Hematopoietic multipotent progenitor cell treated with erythropoietin and hydrocortisone succinate and interleukin-3 and kit ligand, for 15 days (in vitro differentiated cells): ENCODE measurements at places on chromosomes 11 and 22.
A peak's percentile ranks its signal among the peaks of the same experiment; 100 is the strongest.

- DNase-seq, result no peak
These were observed 15.0 kb upstream of the ESAM start for GRCh38 chr11:124776865-124777645.

DNA sequence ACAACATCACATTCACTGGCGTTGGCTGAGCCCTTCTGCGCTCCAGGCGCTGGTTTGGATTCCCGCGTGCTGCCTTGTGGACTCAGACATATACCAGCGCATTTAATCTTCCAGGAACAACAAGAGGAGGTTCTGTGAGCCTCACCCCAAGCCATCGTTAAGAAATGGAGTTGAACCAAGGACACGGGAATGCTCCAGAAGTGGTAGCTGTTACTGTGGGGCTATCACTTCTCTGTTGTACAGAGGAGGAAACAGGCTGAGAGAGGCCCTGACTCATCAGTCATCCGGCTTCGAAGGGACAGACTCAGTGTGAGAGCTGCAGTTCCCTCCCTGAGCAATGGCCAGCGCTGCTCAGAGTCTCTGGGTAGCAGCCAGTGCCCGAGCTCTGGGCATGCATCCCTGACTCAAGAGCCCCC is 291.3 kb downstream of the TBC1D22A start:
- DNase-seq, result no peak

- no peak for DNase-seq
These were observed at the start of gene LARGE2 for GRCh38 chr11:45922425-45923082. TSS of gene LARGE2 (plus strand) at chr11:45922656. CDS start at chr11:45922883, 227 bp downstream.

- DNase-seq, result no peak
These were observed 194.5 kb downstream of the NAV2 start for GRCh38 chr11:19907008-19907579.

DNA sequence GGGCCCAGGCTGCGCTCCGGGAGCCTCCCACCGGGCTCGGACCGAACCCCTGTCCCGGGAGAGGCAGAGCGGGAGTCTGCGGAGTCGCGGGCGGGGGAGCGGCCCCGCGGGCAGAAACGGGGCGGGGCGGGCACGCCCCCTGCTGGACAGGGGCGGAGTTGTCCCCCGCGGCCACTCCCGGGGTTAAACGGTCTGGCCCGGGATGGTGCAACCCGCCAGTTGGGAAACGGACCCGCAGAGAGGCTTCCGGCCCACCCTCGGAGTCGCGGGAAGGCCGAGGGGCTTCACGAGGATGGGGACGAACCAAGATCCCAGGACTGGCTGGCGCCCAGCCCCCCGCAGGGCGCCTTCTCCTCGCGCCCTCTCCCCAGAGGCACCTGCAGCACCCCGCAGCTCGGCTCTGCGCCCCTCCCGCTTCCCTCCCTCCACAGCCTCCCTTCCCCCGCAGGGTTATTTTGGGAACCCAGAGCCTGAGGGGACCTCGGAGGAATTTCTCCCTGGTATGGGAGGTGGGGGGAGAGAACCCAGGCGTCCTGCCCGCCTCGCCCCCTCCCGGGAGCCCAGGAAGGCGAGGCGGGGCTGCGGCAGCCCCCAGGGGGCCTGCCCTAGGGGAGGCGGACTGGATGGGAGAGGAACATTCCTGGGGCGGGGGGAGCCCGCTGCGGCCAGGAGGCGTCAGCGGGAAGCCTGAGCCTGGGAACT is 902 bp downstream of the RASGRP2 start:
- peak; percentile 64 for DNase-seq

- no peak for DNase-seq
These were observed 9.4 kb downstream of the TUG1 start for GRCh38 chr22:30978304-30978962.

GRCh38 chr22:28783786-28784671 is 11.5 kb downstream of the CCDC117 start:
- no peak for DNase-seq

GRCh38 chr11:2662024-2662312 is 37.8 kb downstream of the KCNQ1OT1 start:
- no peak for DNase-seq

DNA sequence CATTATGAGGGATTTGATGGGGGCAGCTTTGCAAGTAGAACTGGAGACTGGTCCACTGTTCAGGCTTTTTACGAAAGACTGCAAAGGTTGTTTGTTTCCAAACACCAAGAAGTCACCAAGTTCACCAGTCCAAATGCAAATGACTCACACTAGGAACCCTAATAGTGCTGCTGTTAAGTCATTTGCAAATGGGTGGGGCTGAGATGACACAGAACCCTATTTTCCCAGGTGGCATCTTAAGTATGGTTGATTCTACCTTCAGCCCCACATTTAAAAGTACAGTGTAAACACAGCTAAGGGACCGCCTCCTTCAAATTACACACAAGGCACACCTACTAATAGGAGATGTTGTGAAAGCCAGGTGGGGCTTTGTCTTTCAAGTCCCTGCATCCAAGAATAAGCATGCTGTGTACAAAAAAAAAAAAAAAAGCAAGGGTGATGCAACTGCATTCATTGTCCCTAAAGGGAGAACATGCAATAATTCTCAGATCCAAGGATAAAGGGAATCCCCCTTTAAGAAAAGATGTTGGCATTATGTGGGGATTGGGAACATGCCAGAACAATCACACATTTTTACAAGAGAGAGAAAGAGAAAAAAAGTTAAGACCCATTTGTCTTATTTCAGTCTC is 27.3 kb downstream of the BDNF start:
- DNase-seq, result no peak

- DNase-seq, result no peak
These were observed 58.6 kb downstream of the DDIAS start for GRCh38 chr11:82959987-82960778.

DNA sequence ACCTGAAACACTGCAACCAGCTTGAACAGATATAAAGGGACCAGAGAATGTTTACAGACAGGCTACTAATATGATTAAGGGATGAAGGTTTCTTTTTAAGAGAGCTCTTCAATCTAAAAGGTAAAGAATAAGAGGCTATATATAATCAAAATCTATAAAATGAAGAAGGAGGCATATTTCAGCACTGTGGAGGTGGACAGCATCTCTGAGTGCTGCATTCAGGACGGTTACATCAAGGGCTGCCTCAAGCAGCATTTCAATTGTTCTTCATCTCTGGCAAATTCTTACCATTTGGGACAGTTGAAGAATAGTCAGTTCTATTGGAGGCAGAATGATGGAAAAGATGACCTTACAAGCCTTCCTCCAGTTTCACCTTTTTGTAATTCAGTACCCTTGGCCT is 139.6 kb upstream of the LMO1 start:
- no peak for DNase-seq

- DNase-seq, result no peak
These were observed 90.4 kb upstream of the BIRC3 start for GRCh38 chr11:102226702-102227490.

DNA sequence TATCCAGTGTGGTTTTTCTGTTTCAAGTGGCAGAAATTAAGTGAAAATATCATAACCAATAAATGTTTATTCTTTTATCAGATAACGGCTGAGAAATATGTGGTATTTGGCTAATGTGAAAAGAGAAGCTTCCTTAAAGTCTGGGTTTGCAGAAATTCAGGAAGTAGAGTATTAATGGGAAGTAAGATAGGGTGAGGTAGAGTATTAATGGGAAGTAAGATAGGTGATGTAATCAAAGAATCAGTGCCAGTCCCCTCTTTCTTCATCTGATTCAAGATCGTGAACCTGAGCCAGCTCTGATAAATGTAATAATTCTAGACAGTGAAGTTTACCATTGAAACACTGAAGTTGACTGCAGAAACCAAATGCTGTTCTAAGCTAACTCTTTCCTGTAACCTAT is 30.9 kb downstream of the TRPC6 start:
- no peak for DNase-seq

DNA sequence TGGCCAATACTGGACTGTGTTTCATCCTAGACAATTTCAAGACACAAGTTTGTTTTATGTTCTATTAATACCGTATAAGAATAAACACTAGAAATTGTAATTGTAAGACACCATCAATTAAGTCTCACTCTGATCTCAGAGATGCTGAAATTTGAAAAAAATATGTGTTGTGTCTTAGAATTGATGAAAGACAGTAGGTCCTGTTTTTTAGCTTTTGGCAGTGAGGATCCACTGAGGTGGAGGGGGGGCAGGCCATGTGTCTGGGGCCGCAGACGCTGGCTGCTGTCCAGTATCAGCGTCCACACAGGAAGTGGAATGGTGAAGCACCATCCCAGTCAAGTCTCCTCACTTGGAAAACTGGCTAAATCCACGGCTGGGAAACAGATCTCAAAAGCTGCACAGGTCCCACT is 22.5 kb upstream of the ALG8 start:
- no peak for DNase-seq

DNA sequence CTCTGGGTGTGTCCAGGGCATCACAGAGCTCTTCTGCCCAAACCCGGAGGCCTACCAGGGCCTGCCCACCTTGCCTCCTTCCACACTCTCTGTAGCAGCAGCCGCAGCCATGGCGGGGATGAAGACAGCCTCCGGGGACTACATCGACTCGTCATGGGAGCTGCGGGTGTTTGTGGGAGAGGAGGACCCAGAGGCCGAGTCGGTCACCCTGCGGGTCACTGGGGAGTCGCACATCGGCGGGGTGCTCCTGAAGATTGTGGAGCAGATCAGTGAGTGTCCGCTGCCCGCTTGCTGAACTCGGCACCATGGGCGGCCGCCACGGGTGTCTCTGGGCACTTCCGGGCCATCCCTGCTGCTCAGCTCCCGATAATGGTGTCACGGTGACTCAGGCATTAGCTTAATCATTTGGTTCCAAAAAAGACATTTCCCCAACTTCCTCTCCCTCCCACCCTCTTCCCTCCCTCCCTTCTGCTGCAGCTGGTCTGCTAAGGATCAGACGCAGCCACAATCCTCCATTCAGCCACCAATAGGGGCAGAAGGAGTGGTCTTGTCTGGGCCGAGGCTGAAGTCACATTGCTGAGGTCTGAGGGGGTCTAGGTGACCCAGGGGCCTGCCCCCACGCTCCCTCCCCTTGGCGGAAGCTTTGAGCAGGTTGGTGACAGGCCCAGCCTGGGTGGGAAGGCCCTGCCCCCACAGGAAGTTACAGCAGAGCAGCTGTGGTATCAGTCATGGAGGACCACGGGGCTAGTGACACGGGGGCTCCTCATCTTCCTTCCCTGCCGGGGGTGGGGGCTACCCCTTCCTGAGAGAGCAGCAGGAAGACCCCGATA is 950 bp downstream of the FERMT3 start:
- DNase-seq, result peak; percentile 90

- no peak for DNase-seq
These were observed 11.1 kb upstream of the MS4A2 start for GRCh38 chr11:60077216-60077817.

DNA sequence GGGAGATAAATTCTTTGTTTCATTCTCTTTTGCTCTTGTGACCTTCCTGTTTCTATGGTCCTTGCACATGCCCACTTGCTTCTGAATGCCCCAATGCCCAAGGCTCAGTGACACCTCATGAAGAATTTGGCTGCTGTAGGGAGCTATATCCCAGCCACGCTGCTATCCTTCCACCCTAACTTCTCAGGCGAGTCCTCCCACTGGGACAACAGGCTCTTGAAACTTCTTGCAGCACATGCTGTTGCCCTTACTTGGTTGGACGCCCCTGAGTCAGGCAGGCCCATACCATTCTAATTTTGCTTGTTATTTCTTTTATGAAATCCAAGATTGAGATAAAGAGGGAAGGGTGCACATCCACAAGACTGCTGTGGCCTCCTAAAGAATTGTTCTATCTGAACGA is 57.6 kb upstream of the BLID start:
- no peak for DNase-seq

GRCh38 chr11:2512431-2513407 is 67.9 kb downstream of the KCNQ1 start:
- no peak for DNase-seq

DNA sequence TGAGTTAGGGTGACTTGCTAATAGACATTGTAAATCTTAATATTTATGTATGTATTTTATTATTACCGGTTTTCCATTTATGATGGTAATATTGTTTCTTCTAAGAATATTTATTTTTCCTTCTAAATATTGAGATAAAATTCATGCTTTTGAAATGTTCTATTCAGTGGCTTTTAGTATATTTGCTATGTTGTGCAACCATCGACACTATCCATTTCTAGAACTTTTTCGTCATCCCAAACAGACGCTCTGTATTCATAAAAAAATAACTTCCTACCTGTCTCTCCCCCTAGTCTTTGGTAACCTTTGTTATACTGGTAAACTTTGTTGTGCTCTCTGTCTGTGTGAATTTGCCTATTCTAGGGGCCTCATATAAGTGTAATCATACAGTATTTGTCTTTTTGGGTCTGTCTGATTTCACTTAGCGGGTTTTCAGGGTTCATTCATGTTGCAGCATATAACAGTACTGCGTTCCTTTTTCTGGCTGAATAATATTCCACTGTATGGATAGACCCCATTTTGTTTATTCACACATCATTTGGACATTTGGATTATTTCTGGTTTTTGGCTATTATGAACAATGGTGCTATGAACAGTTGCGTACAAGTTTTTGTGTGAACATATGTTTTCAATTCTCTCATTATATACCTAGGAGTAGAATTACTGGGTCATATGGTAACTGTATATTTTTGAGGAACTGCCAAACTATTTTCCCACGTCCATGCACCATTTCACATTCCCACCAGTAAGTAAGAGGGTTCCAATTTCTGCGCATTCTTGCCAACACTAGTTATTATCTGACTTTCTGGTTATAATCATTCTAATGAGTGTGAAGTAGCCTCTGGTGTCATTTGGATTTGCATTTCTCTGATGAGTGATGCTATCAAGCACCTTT is 15.9 kb downstream of the NEAT1 start:
- DNase-seq, result peak; percentile 11

GRCh38 chr11:15059132-15059915 is 14.1 kb upstream of the CALCB start:
- no peak for DNase-seq

DNA sequence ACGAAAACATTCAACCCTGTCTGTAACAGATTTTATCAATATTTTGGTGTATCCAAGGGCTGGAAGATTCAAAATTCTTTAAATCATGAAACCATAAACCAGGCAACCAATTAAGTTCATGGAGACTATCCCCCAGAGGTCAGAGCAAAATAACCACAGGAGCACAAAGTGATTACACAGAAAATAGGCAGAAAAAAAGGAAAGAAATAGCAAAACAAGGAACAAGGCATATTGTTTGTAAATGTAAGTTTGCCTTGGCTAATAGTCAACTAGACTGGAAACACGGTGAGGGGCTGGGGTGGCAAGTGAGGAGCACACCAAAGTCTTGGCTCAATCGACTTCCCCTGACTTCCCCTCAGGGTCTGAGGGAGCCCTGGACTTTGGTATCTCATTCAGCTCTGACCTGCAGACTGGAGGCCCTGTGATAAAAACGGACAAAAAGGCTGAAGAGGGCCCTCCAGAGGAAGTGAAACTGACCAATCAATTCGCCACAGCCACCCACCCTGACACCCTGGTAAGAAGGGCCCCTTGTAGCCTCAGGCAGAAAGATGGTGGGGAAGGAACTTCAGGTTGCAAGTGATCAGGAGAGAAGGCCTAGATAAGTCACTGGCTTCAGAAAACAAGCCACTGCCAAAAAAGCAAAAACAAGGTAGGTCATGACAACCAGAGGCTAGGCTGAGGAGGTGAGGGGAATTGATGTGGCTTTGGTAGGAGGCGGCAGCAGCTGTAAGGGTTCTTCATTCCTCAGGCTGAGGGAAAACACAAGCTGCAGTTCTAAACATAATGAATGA is 1.8 kb downstream of the SIK3 start:
- peak; percentile 50 for DNase-seq
